Left kidney (tissue), 8 donors: ENCODE measurements at places on chromosomes 13 and 19. TPM values are rescaled to one million over a fixed set of nuclear protein-coding genes. Genes with fewer than 3 reads are reported as not detected.
A peak's percentile ranks its signal among the peaks of the same experiment; 100 is the strongest.

NTN5 gene
- polyA plus RNA-seq, result 1.1 TPM

DNA sequence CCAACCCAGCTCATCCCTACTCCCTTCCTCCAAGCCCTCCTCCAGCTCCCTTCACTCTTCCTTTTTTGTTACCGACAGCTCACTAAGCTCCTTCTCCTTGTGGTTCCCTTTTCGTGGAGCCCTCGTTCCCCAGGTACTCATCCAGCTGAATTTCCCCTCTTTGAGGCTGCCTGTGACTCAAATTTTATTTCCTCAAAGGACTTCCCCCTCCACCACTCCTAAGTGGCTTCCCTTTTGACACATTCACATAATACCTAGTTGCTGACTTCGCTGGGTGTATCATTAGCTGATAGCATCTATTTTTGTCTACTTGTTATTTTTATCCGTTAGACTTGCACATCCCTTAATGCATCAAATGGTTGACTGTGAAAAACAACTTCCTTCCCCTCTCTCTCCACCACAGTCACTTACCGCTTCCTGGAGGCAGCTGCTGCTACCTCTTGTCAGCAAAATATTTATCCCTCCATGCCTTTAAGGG, 14.5 kb downstream of the FFAR2 start:
- no peak for DNase-seq

- peak; percentile 41 for DNase-seq
These were observed 568.5 kb downstream of the SLITRK6 start for GRCh38 chr13:85230691-85231093.

GRCh38 chr19:39158646-39159260, 33.2 kb downstream of the PAK4 start:
- DNase-seq, result no peak

- DNase-seq, result no peak
These were observed 146.2 kb downstream of the SHISA2 start for GRCh38 chr13:25905611-25906010.

DNA sequence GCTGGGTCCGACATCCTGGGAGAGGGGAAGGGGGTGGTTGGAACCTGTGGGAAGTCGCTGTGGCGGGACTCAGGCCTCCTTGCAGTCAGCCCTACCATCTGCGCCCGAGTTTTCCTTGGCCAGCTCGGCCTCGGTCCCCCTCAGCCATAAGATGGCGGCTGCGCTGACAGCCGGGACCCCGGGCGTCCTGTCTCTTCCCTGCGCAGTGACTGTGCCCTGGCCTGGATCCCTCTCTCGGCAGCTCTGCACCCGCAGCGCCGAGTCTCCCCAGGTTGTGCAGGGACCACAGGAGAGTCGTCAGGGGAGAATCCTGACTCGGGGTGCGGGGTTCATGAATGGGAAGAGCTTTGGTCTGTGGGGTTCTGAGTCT, 345 bp downstream of the ZNF257 start:
- DNase-seq, result peak; percentile 0
